ENCODE measurements at places on chromosomes 3 and 15. TPM values are rescaled to one million over a fixed set of nuclear protein-coding genes. Genes with fewer than 3 reads are reported as not detected.

The RETNLB gene
- total RNA-seq = not detected

The NLGN1 gene
- 1.6 TPM for total RNA-seq

The SLC12A1 gene
- total RNA-seq = not detected

The ALDH1A2 gene
- total RNA-seq = not detected

The SLC12A8 gene
- 4.8 TPM for total RNA-seq

The KNL1 gene
- total RNA-seq = 27.0 TPM

The C3orf80 gene
- total RNA-seq = 1.8 TPM

The SERPINI2 gene
- not detected for total RNA-seq

The OR5H6 gene
- not detected for total RNA-seq

The PLSCR2 gene
- not detected for total RNA-seq

The CYP1A1 gene
- total RNA-seq = 2.5 TPM

The MOBP gene
- not detected for total RNA-seq

The DAPK2 gene
- not detected for total RNA-seq

The DPP8 gene
- 30.6 TPM for total RNA-seq

The EFL1 gene
- 20.4 TPM for total RNA-seq

The GSK3B gene
- 56.2 TPM for total RNA-seq

The PTPN9 gene
- 28.3 TPM for total RNA-seq

The CPNE4 gene
- not detected for total RNA-seq

The MTFMT gene
- 32.2 TPM for total RNA-seq

The COLQ gene
- total RNA-seq = 0.27 TPM

Data from HT1080 (cell line).